MV-4-11 (cell line): ENCODE measurements at places on chromosomes 11 and 22.
A peak's percentile ranks its signal among the peaks of the same experiment; 100 is the strongest.

GRCh38 chr11:85307366-85307765 is 319.8 kb downstream of the DLG2 start:
- DNase-seq, result no peak

- no peak for DNase-seq
These were observed 5.5 kb upstream of the IGF2 start for GRCh38 chr11:2144544-2145248.

GRCh38 chr11:5923427-5923776 is 18.6 kb upstream of the OR56A3 start:
- no peak for DNase-seq

DNA sequence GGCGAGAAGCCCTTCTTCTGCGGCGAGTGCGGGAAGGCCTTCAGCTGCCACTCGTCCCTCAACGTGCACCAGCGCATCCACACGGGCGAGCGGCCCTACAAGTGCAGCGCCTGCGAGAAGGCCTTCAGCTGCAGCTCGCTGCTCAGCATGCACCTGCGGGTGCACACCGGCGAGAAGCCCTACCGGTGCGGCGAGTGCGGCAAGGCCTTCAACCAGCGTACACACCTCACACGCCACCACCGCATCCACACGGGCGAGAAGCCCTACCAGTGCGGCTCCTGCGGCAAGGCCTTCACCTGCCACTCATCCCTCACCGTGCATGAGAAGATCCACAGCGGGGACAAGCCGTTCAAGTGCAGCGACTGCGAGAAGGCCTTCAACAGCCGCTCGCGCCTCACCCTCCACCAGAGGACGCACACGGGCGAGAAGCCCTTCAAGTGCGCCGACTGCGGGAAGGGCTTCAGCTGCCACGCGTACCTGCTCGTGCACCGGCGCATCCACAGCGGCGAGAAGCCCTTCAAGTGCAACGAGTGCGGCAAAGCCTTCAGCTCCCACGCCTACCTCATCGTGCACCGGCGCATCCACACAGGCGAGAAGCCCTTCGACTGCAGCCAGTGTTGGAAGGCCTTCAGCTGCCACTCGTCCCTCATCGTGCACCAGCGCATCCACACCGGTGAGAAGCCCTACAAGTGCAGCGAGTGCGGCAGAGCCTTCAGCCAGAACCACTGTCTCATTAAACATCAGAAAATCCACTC is 12.2 kb downstream of the ZNF74 start:
- DNase-seq, result no peak

GRCh38 chr11:77287615-77288273 is 13.7 kb downstream of the GDPD4 start:
- peak; percentile 51 for DNase-seq

- DNase-seq, result no peak
These were observed 80.6 kb downstream of the RCN1 start for GRCh38 chr11:32171445-32171844.

- DNase-seq, result peak; percentile 12
These were observed 25.1 kb upstream of the FJX1 start for GRCh38 chr11:35593143-35593542.

DNA sequence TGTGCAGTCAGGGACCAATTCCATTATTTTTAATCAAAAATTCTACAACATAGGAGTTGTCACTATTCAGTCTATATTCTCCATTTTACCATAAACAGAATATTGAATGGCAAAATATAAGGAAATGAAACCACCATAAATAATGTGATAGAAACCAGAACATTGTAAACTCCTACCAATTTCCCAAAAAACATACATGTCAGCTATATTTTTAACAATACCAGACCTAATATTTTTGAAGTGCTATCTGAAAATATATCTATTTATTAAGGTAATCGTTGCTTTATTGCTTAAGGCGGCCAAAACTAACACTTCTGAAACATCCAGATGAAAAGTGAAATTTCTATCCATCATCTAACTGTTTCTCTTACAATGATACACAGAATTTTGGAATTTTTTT is 123.0 kb upstream of the C11orf58 start:
- no peak for DNase-seq

GRCh38 chr22:50314455-50315288 is 7.2 kb upstream of the PLXNB2 start:
- DNase-seq, result peak; percentile 77

DNA sequence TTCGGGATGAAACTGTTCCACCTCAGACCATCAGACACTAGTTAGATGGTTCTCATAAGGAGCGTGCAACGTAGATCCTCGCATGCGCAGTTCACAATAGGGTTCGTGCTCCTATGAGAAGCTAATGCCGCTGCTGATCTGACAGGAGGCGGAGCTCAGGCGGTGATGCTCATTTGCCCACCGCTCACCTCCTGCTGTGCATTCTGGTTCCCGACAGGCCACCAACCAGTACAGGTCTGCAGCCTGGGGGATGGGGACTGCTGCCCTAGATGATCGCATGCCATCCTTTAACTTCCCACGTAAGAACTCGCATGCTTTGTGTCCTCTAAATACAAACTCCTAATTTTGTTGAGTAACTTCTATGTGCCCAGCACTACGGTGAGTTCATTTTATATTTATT is 62.6 kb downstream of the EFCAB6 start:
- no peak for DNase-seq

DNA sequence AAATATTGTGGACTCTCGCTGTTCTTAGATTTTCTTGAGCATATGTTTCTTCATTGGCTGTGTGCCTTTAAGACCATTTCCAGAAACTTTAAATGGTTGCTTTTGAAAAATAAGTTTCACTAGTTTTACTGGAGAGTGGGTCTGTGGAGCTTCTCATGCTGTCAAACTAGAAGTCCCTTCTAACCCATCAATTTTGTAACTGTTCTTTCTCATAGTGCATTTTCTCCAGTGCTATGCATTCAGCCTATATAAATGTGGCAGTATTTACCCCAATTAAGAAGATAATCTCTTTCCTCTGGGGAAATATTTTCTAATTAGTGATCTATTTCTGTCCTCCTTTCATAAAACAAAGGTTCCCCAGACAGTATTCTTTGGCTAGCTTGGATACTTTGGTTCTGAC is 97.9 kb upstream of the RRM1 start:
- DNase-seq, result no peak

DNA sequence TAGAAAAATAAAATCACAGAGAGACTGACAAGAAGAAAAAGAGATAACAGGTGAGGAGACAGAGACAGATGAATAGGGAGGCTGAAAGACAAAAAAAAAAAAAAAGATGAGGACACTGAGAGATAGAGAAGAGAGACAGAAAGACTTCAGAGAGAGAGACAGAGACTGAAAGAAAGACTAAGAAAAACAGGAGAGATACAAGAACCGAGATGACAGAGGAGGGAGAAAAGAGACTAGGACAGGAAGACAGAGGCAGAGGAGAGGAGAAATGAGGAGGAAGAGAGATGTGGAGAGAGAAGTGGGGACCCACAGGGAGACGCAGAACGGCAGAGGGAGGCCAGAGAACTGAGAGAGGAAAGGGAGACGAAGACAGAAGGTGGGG is 771 bp downstream of the GPR83 start:
- no peak for DNase-seq

DNA sequence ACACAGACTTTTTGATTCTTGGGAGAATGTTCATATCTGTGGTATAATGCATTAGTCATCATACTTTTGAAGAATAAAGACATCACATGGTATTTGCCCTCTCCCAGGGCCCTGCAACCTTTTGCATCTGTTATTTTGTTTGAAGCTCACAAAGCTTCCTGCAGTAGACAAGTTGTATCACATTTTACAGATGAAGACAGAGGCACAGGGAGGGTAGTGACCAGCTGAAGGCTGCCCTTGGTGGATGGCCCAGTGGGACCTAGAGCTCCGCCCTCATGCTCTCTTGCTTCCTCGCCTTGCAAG is 66.4 kb downstream of the UBASH3B start:
- DNase-seq, result no peak

- DNase-seq, result peak; percentile 62
These were observed 137.1 kb upstream of the CTSC start for GRCh38 chr11:88474655-88475054.

DNA sequence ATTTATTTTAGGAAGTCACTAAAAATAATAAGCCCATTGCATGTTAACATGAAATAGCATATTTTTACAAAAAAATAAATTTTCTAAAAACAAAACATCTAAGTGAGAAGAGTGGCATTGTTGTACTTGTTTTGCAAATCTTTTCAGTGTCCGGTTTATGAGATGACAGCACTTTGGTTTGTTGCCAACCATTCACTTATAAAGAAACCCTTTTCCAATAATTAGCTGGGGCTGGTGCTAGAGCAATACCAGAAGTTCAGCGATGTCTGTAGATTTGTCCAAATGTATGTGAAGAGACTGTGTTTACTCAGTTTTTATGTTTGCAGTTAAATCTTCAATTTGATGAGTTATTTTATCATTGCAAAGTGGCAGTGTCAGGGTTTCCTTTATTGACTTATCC is 22.1 kb upstream of the KRTAP5-7 start:
- no peak for DNase-seq

- peak; percentile 69 for DNase-seq
These were observed 10.0 kb downstream of the PPM1F start for GRCh38 chr22:21942407-21943343.

- peak; percentile 96 for DNase-seq
These were observed 1.8 kb upstream of the SMIM35 start for GRCh38 chr11:118088531-118088930.

- DNase-seq, result no peak
These were observed 5.5 kb downstream of the PYGM start for GRCh38 chr11:64754124-64754918.

DNA sequence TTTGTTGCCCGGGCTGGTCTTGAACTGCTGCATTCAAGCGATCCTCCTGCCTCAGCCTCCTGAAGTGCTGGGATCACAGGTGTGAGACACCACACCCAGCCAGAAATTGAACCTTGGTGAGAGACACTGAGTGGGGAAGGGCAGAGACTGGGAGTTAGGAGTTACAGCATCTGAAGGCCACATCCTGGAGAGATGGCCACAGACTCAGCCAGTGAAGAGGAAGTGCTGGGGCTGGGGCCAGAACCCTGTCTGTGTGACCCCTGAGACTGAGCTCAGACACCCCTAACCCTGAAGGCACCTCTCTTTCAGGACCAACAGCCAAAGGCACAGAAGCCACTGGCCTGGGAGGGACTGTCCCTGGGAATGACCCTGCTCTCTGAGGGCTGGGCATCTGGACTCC is 33.8 kb downstream of the TXN2 start:
- DNase-seq, result peak; percentile 72

DNA sequence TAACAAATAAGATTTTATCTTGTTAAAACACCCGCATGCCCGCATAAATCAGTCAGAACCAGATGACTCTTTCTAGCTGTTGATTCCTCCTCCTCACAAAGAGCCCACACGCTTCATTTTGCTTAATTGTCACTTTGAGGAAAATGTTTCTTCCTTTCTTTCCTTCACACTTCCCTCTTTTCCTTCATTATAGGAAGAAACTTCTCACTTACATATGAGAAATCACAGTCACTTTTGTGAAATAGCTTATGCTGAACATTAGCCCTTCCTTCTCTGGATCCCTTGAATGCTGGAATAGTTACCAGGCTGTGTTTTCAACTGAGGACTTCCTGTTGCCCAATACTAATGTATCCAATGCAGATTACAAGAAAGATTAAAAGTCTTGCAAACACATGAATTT is 5.8 kb downstream of the MS4A6E start:
- DNase-seq, result no peak

- peak; percentile 21 for DNase-seq
These were observed 10.4 kb downstream of the CHRDL2 start for GRCh38 chr11:74720596-74721478.

- DNase-seq, result peak; percentile 37
These were observed 54.2 kb upstream of the AMPD3 start for GRCh38 chr11:10400856-10401255.

DNA sequence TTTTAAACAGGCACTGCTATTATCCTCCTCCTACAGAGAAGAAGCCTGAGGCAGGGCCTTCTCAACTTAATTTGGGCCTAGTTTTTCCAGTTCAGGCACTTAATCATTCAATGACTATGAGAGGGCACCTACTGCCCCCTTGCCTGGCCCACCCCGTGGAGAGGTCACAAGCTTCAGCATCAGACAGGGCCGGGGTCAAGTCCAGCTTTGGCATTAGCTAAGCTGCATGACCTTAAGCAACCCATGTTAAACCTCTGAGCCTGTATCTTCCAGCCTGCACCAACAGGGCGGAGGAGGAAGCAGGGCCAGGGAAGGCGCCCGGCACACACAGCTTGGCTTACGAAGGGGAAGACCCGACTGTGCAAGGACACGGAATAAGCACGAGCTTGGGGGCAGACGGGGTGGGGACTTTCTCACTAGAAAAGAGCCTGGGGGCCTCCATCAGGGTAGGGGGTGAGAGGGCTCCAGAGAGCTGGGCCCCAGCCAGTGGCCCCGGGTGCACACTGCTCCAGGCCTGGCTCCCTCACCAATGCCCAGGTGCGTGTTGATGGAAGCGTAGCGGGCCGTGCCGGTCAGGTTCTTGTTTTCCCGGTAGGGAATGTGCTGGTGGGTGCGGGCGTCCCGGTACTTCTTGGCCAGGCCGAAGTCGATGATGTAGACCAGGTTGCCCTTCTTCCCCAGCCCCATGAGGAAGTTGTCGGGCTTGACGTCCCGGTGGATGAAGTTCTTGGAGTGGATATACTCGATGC is 16.9 kb downstream of the CSNK1E start:
- DNase-seq, result no peak

DNA sequence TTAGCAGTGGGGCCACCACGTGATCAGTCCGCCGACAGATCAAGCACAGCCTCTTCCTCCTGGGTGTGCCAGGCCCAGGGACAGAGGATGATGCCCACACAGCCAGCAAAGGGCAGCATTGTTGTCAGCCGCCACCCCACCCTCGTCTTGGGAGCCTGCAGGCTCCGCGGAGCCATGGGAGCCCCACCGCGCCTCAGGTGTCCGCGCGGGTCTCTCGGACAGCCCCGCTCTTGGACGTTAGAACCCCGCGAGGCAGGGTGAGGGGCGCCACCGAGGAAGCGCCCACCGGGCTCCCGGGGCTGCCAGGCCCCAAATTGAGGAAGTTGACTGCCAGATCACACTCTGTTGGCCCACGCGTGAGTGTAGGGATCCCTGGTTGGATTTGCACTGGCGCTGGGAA is 83.9 kb upstream of the MS4A8 start:
- DNase-seq, result no peak

- peak; percentile 15 for DNase-seq
These were observed 2.9 kb upstream of the APOA1 start for GRCh38 chr11:116840224-116840745.
